Caki2 (cell line): ENCODE measurements at places on chromosomes 1 and 21. TPM values are rescaled to one million over a fixed set of nuclear protein-coding genes. Genes with fewer than 3 reads are reported as not detected.

The TRIM67 gene
- total RNA-seq, result 1.3 TPM in 1 of 2 replicates, not detected in the other

The RNU1-3 gene
- total RNA-seq, result not detected in 2 replicates

GRCh38 chr1:197181982-197182381 is 35.5 kb upstream of the ASPM start:
- DNase-seq, result no peak

- no peak for DNase-seq
Measured at GRCh38 chr1:27548858-27549719, 54.9 kb downstream of the AHDC1 start.

GRCh38 chr1:51610637-51611036 is 6.3 kb upstream of the OSBPL9 start:
- DNase-seq, result no peak

The S100A9 gene
- total RNA-seq, result not detected in 2 replicates

GRCh38 chr1:29310616-29311180 is 74.4 kb downstream of the PTPRU start:
- no peak for DNase-seq

- no peak for DNase-seq
Measured at GRCh38 chr21:36725793-36726386, 27.0 kb downstream of the SIM2 start.
